Left renal pelvis (tissue), 4 donors: ENCODE measurements at places on chromosomes 4 and X. TPM values are rescaled to one million over a fixed set of nuclear protein-coding genes. Genes with fewer than 3 reads are reported as not detected.

The RAB39B gene
- 3.6 TPM for polyA plus RNA-seq

The ZDHHC15 gene
- 13.3 TPM for polyA plus RNA-seq

The TASL gene
- polyA plus RNA-seq: 1.5 TPM

DNA sequence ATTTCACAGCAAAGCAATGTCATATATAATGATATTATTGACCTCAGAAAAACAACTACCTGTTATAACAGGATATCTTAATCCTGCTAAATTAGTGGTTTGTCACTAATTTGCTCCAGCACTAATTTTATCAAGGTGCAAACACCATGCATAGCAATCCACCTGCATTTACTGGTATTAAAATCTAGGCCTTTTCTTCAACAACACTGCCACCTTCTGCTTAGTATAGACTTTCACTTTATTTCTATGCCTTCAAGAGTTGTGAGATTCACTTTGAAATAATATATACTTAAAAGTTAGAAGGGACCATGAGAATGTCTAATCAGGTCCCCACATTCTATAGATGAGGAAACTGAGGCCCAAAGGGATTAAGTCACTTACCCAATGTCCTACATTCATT is 82.1 kb upstream of the IQCM start:
- no peak for DNase-seq

DNA sequence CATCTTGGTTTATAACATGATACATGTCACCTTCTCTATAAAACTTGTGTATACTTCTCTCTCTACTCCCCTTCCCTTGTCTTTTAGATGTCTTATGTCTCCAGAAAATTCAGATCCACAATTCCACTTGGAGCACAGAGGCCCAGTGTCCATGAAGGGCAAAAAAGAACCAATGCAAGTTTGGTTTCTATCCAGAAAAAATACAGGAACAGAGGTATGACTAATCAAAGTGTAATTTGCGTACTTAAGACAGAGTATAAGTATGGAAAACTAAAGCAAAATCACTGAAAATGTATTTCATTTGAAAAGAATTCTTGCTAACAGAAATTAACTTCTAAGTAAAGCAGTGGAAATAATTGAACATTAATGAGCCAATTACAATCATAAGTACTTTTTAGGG is 46.2 kb downstream of the GUCY1B1 start:
- DNase-seq: no peak
